Activated T-cell treated with anti-CD3 and anti-CD28 coated beads for 24 hours (primary cell): ENCODE measurements at places on chromosomes 1 and 21.

DNA sequence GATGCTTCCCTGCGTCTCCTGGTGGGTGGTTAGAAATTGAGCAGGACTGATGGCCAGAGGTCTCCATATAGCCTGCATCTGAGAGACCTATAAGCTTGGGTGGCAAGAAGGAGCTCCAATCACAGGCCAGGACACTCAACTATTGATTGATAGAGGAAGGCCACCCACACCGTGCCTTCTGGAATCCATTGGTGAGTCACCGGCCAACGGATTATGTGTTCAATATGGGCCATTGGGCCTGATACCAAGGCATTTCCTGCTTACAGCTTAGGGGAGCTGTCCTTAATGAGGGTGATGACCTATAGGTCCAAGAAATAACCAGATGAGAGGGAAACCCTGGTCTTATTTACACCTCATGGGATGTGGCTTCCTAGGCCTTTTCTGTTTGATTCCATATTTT, 115.1 kb downstream of the PLPP3 start:
- DNase-seq: no peak

DNA sequence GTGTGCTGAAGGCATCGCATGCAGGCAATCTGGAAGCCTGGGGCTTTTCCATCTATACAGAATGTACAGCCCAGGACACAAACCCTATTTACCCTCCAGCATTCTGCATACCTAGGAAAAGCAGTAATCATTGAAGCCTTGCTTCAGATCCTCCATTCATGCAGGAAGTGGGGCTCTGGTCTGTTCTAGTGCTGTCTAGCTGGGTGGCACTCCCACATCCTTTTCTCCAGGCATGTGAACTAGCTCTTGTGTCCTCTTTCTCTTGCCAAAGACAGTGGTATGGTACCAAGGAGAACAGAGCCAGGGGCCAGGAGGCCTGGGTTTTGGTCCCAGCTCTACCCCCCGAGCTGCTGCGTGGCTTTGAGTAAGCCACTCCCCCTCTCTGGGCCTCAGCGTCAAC, 21.7 kb downstream of the LRP8 start:
- DNase-seq: no peak

DNA sequence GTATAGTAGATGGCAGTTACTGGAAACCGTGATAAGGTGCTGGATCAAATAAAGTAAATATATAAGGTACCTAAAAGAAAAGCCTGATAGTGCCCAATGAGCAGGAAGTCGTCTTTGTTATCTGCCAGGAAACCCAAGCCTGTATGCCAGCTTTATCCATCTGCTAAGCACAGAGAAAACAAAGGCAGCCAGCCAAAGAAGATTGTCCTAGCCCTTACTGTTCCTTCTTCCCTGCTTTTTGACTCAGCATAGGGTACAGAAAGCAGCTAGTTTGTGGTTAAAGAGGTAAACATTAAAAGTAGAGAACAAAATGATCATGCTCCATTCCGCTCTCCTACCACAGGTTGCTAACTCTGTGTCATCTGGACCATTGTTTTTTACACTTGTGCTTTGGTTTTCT, 10.1 kb downstream of the KRTAP22-2 start:
- DNase-seq: no peak

DNA sequence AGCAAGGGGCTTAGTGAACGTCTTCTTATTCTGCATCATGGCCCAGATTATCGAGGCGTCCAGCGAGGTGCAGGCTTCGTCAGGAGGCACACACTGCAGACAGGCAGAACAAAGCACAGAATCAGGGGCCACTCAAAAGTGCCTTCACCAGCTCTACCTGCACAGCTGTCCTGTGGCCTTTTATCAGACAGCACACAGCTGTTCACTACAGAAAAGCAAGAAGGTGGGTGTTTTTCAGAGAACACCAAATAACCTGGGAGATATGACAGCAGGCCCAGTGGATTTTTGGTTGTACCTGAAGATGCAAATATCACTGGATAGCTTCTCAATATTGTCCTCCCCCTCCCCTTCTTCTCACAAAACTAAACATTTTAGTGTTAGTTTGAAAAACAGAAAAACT, 177.3 kb downstream of the TGFBR3 start:
- no peak for DNase-seq

- no peak for DNase-seq
Observed at GRCh38 chr1:227890451-227891222, 57.1 kb downstream of the WNT9A start.

- DNase-seq: no peak
Observed at GRCh38 chr1:170729225-170730002, 65.5 kb downstream of the PRRX1 start.

GRCh38 chr1:10339815-10340214, 59.0 kb upstream of the PGD start:
- no peak for DNase-seq

DNA sequence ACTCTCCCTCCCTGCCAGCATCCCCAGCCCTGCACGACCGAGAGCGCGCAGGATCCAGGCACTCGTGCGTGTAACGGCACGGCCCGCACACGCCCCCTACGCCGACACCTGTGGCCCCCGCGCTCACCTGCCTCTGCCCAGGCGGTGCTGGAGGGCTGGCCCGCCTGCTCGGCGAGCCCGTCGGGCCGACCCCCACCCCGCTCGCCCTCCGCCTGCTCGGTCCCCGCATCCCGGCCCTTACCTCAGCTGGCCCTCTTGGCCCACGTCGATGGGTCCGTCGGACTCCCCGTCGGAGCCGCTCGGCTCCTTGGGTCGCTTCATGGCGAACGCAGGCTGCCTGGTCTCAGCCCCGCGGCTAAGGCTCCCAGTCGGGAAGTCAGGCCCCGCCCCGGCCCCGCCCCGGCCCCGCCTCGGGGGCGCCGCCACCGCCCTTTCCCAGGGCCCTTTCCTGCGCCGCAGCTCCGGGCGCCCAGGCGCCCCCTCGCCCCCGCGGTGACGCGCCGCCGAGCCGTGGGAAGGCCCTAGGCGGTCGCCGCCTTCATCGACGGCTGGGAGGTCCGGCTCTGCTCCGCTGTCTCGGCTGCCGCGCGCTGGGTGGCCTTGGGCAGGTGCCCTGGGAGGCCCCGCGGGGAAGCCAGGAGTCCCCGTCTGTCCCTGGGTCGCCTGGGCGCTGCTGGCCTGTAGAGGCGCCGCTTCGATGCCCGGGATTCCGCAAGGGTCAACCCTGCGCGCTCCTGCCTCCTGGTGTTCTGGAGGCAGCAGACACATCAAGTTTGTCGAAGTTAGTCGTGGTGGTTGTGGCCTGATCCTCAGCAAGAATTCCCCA, at the start of gene HEYL:
Gene HEYL (minus strand): TSS at position 339 of the 826 bp plus-strand sequence. CDS start 18 bp downstream, at position 321.
- peak; percentile 64 for DNase-seq

DNA sequence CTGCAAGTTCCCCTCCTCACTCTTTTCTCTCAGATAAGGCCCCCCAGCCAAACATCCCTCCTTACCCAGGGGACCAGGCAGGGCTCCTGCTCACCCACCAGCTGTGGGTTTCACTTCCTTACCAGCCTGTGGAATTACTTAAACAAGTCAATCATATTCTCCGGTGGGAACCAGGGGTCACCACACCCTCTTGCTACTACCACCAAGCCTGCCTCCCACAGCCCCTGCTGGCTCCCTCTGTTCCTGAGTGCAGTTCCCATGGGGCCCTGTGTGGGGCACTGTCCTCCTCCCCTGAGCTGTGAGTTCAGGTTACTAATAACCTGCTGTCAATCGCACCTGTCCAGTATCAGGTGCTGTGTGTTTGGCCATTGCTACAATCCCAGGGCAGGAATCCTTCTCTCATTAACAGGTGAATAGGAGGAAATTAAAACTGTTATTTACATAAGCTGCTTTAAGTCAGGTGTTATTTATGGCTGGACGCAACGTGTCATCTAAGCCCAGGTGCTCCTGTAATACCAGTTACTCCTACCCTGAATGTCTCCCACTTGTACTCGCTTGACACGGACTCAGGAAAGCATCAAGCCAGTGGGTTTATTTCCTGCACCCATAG, 53.1 kb upstream of the LBR start:
- DNase-seq: no peak

DNA sequence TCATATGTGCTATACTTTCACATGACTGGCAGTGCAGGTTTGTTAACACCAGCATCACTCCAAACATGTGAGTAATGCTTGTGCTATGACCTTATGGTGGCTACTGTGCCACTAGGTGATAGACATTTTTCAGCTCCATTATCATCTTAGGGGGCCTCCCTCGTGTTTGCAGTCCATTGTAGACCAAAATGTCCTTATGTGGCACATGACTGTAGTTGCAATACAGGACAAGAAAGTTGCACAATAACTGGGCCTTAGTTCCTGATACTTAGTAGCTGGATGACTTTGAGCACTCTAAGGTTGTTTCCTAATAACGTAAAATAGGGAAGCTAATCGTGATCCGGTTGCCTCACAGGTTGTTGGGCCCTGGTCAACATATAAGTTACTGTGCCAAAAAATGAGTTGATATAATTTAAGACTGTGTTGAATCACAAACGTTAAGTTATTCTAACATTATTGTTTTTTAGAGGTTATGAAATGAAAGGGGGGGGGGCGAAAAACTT, 511 bp upstream of the SNX27 start:
- DNase-seq: no peak

GRCh38 chr1:107840725-107841124, 124.3 kb downstream of the VAV3 start:
- no peak for DNase-seq

DNA sequence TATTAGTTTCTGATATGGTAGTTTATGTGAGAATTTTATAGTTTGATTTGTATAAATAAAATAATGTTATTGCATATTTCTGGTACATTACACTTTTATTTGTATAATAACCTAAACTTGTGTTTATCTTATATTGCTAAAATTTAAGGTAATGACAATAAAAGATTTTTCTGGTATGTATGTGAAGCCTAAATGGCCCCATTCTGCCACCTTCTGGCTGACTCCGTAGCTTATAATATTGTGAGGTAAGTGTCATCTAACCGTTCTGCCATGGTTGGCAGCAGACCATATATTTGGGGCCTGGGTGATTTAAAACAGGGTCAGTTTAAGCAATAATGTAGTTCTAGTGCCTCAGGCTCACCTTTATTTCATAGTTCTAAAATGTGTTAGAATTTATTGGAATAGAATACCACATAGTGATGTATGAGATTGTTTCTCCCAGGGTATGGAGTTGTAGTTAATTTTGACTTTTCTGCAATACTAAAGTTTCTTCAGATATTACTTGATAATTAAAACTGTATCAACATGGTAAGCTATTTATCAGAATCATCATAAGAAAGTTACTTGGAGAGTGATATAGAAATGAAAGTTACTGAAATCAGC, 21.2 kb upstream of the PRKACB start:
- DNase-seq: peak; percentile 31

GRCh38 chr1:168876830-168877229, 147.8 kb upstream of the DPT start:
- DNase-seq: no peak

- DNase-seq: no peak
Observed at GRCh38 chr21:41547111-41547510, 39.2 kb upstream of the TMPRSS2 start.

DNA sequence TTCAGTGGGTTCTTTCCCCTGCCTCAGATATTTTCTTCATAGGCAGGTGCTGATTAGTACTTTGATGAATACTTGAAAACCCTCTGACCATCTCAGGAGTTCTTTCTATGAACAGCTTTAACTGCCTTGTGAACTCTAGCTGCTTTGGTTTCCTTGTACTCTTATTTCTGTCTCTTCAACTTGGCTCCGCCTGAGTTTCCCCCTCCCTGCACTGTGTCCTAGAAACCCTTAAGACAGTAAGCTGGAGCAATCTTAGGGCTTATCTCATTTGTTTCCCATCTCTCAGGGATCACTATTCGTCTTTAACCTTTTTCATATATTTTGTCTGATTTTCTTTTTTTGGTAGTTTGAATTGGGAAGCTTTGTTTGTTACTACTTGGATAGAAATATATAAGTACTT, 99.1 kb downstream of the PKN2 start:
- no peak for DNase-seq

DNA sequence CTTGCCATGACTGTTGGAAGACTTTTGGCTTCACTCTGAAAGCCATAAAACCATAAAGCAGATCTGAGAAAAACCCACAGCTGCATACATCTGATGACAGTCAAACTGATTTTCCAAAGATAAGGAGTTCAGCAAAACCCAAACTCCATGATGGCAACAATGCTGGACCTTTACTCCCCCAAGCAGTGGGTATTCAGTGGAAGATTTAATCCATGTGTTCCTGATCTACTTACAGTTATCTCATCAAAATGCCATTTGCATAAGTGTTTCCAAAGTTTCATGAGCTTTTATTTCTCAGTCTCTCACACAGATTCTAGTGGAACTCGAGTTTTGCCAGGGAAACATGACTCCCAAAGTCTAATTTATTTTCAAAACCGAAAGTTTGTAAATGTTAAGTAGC, 184.9 kb downstream of the ZC3H11B start:
- no peak for DNase-seq

- DNase-seq: no peak
Observed at GRCh38 chr1:193741228-193741627, 554.8 kb upstream of the B3GALT2 start.
